ENCODE measurements at places on chromosomes 7 and 10.
A peak's percentile ranks its signal among the peaks of the same experiment; 100 is the strongest.

DNA sequence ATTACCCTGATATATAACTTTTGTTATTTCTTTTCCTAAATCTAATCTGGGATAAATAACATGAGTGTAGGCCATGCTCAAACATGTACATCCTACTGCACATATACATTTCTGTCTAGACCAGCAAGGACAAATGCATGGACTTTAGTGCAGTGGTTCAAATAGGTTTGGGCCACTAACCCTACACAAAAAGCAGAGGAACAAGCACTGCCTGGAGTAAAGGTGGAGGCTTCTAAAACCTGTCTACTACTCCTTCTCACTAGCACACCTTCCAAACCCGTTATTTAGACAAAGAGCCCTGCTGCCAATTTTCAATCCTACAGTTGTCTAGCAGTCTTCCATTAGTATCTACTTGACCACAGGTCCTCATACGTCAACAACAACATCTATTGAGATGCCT is 34.8 kb downstream of the SGCE start:
- DNase-seq: no peak

DNA sequence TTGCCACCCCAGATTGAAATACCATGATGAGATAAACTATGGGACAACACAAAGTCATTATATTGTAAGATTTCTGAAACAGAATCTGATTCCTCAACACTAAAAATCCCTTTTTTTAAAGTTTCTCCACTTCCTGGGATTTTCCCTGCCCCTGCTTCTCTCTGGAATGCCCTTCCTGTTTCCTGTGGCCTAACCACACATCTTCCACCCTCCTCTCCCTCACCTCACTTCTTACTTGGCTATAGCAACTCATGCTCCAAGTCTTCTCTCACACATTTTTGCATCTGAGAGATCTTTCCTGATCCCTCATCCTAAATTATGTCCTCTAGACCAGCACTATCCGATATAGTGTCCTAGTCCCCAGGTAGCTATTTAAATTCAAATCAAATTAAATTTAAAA is 4.1 kb upstream of the RELN start:
- no peak for DNase-seq

GRCh38 chr7:30771880-30772425 is 736 bp downstream of the MINDY4 start:
- DNase-seq: no peak

GRCh38 chr7:85521108-85521694 is 334.3 kb upstream of the SEMA3D start:
- DNase-seq: no peak

DNA sequence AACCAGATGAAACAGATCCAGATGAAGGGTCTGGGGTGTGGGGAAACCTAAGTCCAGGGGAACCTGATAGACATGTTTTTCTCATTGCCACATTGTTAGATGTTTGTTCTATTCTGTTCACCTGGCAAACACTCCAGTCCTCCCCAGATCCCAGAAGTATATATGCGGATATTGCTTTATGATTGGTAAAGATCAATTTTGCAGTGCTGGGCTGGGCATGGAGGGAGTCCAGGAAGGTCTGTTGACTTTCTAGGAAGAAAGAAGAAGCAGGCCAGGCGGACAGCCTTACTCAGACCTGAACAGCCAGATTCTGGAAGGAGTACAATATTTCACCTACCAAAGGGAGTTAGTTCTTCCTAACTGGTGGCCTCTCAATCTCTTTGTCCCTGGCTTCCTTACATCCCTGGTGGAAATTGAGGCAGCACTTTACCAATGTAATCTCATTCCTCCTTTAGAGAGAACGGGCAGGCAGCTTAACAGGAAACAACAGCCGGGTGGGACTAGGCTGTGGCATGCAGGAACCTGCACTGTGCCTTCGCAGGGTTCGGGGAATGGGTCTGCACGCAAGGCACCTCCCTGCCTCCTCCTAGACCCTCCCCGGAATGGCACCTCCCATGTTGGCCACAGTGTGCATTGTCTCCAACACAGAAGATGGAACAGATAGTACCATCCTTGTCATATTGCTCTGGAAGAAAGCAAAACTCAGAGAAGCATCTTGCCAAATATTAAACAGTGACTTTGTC is 930 bp downstream of the GIMAP6 start:
- DNase-seq: peak; percentile 58

DNA sequence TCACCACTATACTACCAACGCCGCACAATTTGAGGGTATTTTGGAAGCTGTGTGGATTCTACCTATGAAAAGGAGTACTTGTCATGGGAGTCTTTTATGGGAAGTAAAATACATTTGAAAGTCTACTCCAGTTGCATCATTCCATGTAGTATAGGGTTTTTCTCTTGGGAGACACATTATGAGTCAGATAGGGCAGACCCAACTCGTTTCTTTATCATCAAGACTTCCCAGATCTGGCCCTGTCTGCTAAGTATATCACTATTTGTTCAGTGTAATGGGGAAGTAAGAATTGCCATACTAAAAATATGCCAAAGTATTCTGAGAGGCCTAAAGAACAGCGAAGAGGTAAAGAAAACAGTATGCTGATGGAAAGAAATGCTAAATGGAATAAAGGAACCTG is 144.2 kb downstream of the SPAG6 start:
- no peak for DNase-seq

GRCh38 chr10:72809006-72809405 is 84.5 kb upstream of the OIT3 start:
- DNase-seq: no peak

- no peak for DNase-seq
Measured at GRCh38 chr10:17249820-17250219, 21.8 kb downstream of the VIM start.

DNA sequence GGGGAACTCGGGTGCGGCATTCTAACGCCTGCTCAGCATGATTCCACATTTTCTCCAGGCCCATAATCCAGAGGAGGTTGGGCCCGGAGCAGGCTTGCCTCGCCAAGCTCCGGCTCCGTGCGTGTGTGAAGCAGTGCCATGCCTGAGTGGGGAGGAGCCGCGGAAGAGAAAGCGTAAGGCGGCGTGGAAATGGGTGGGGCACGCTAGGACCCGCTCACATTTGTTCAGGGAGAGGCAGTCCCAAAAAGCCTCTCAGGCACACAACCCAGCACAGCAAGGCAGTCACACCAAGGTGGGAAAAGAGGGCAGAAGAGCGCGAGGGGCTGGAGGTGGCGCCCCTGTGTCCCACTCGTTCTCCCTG is 695 bp upstream of the VDAC2 start:
- peak; percentile 80 for DNase-seq

GRCh38 chr10:47297866-47298540 is 2.0 kb upstream of the GDF10 start:
- no peak for DNase-seq

DNA sequence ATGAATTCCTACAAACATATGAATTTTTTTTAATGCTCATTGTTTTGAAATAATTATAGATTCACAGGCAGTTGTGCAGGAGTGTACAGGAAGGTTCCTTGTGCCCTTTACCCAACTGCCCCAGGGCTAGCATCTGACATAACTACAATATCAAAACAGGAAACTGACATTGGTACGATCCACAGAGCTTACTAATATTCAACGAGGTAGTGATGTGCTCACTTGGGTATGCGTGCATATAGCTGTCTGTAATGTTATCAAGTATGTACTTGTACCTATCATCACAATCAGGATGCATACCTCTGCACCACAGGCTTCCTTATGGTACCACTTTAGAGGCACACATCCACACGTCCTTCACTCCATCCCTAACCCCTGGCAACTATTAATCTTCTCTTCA is 68.3 kb downstream of the BMS1 start:
- no peak for DNase-seq

DNA sequence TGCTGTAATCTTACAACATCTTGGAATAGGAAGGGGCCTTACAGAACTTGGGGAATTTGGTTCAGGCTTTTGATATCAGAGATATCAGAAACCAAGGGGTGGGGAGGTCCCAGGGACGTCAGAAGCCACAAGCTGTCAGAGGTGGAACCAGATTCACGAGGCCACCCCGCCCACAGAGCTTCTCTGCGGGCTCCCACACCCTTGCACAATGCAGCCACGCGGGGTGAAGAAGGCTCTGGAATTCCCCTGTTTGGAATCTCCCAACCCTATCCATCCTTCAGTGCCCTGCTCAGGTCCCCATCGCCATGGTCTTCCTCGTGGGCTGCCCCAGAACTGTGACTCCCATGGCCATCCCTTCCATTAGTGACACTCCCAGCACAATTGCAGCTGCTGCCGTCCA is 247.1 kb upstream of the SHH start:
- DNase-seq: no peak

DNA sequence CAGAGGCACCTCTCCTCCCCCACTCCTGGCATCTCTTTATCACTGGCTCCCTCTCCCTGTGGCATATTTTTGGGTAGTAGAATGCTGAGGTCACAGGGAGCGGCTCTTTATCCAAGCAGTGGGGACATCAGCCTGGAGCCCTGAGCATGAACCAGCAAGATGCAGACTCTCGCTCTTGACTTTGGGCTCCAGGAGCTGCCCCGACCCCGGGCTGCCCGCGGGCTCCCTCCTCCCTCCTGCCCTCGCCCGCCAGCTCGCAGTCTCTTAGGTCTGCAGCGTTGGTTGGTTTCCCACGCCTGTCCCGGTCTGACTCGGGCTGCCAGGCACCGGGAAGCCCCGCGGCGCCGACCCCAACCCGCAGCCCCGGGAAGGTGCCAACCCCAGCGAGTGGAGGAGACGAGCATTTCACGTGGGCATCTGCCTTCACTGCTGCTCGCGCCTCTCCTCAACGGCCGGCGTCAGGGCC is 1.3 kb downstream of the INSYN2A start:
- no peak for DNase-seq

DNA sequence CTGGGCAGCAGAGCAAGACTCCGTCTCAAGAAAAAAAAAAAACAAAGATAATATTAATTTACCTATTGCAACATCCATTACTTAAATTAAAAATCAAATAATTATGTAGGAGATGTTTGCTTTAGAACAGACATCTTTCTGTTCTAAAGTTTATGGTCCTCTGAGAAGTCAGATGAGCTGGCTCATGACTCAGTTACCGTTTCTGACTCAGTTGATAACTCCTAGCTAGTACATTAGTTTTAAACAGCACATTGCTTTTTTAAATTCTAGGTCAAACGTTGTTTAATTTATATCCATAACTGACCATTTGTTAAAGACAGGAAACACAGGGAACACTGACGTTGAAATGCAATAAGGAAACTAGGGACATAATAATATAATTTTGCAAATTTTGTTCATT is 162.7 kb downstream of the ETV1 start:
- DNase-seq: no peak

- DNase-seq: no peak
Measured at GRCh38 chr10:118708571-118708970, 46.2 kb downstream of the CACUL1 start.
